HuH-7.5 (cell line): ENCODE measurements at places on chromosomes 7 and 10.

DNA sequence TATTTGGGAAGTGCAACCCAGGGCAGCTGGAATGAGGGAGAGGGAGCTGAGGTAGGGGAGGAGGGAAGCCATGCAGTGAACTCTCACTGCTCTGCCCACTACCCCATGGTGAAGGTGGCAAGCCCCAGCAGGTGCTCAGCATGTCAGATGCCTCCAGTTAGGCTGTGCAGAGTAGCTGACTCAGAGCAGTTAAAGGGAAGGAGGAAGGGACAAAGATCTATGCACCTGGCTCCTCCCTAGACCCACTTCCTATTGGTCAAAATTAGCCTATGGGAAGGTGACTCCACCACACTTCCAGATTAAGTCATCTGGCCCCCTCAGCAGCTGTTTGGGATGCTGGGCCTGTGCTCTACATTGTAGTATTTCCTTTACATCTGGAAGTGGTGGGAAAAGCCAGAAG lies 125.7 kb upstream of the MTPN start:
- DNase-seq, result no peak

- no peak for DNase-seq
Observed at GRCh38 chr7:36023033-36023560, 130.0 kb upstream of the EEPD1 start.

- no peak for DNase-seq
Observed at GRCh38 chr7:122166275-122166674, 22.2 kb upstream of the AASS start.

DNA sequence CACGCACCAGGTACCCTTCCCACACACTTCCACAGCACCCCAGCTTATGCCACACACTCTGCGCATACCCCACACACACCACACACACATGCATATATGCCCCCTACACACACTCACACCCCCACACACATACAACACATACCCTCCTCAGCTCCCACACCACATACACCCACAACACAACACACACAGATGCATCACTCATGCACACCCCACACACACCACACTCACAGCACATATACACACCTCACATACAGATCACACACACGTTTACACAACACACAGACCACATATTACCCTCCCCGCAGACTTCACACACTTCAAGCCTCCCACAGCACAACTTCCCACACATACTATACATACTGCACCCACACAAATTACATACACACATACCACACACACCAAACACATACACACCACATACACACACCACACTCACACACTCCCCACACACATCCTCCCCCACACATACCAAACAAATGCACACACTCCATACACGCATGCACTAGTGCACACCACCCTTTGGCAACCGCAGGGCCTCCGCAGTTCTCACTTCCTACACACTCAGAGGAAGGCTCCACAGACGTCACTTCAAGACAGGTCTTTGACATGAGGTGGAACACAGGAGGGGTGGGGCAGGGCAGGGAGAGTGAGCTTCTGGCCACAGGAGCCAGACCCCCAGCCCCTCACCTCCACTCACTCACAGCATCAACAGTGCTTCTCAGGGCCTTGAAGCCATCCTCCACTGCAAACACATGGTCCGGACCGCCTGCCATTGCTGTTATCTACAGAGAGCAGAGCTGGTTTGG lies 18.5 kb upstream of the ANTXRL start:
- no peak for DNase-seq

DNA sequence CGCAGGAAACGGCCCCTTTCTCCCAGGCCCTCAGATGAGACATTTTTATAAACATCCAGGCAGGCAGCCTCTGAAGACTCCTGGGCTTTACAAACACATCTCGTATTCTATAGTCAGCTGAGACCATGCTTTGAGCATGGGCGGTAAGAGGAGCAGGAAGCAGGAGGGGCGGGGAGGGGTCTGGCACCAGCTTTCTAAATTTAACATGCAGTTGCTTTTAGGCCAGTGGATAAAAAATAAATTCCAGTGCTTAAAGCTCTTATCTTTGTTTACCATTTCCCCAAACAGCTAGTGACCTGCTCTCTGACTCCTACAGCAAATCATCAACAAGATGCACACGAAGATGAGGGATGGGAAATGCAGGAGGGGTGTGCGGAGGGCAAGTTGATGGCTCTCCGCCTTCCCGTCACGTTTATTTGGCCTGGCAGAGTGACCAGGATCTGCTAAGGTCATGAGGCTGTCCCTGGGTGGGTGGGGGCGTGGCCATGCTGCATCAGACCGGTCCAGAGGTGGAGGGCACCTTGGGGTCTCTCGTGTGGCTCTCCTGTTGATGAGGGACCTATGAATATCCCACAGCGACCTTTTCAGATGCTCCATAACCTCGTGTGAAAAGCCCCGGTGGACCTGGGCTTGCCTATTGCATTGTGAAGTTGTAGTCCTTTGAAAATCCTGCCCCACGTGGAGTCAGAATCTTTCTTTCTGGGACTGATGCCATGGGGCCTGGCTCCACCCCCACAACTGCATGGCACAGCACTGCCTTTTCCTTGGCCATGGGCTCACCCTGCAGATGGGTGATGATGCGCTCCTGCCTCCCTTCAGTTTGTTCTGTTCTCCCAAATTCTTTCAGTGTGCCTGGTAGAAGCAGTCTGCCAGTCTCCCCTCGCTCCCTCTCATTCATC lies 67.5 kb downstream of the PARP12 start:
- DNase-seq, result no peak

DNA sequence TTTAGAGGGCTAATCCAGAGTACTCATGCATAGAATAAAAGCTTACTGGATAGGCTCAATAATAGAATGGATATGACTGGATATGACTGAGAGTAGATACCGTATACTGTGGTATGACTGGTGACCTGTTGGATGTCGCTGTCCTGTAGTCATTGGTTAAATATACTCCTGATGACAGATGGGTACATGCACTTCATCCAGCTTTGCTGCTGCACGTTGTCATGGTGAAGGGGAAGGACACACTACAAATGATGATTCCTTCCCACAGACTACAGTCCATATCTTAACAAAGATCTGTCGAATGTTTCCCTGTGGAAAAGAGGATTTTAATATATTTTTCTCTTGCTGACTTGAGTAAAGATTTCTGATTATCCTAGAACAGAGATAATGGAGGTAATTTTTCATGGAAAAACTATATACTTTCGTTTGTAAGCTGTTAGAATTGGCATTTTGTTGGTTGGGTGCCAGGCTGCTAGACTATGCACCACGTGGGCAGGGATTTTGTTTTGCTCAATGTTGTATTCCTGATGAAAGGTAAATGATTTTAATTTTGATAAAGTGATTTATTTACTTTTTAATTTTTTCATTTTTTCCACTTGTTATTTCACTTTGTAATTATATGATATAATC lies 97.3 kb downstream of the PPP1R9A start:
- DNase-seq, result no peak

DNA sequence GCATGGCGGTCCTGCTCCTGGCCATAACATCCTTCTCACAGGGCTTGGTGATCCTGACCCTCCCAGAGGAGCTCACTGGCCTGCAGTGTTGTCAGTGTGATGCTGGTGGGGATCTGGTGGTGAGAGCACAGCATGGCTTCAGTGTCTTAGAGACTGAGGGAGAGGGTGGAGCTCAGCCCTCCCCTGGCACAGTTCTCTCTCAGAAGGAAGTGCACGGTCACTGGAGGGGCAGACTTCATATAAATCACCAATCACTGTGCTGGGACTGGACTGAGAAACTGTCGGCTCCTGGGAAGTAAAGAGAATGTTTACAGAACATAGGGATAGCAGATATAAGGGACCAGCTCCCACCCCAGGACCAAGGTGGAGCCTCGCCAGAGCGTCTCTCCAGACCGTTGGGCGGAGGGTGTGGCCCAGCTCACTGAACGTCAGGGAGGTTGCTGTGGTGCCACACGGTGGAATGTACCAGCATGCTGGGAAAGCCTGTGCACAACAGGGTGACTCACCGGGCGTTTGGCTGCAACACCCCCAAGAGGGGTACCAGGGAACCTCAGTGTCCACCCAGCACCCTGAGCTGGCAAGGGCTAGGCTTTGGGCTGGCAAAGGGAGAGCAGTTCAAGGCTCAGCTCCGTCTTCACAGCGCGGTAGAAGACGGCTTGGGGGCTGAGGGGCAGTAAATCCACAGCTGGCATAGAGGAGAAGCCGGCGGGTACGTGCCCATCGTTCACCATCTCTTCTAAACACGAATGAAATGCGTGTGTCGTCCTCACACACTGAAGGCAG lies 8.8 kb upstream of the GET4 start:
- no peak for DNase-seq

- DNase-seq, result peak; percentile 44
Observed at GRCh38 chr7:47475880-47476227, 106.1 kb downstream of the TNS3 start.

DNA sequence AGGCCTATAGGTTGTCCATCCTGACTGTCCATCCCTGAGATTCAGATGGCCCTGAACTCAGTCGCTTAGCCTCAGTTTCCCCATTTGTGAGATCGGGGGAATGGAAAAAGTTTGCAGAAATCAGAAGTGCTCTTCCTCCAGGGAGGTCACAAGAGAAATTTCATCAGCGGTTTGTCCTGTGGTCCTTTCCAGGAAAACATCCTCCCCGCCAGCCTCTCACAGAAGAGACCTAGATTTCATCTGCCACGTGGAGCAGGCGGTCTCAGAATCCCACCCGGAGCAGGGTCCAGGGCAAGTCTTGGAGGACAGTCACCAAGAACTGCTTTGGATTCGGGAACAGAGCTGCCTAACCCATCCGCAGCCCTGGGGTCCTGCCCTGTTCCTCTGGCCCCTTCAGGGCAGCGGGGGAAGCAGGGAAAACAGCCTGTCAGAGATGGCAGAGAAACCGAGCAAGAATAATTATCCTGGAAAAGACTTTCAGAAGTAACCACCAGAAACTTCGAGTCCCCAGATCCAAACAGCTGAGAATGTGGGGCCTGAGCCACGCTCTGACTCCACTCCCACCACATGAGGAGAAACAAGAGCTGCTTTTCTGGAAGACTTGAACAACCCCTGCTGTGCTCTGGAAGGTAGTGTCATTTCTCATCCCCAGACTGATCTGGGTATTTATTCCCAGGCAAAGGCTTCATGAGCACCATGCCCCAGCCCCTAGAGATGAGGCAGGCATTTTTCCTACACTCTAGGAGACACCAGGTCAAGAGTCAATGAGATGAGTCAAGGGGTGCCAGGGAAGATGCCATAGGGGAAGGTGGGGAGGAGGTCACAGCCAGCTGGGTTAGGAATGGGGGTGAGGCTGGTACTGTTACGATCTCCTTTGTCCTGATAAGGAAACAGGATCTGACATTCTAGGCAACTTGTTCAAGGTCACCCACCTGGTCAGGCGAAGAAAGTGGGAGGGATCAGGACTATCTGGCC lies 1.1 kb upstream of the TNS3 start:
- no peak for DNase-seq

DNA sequence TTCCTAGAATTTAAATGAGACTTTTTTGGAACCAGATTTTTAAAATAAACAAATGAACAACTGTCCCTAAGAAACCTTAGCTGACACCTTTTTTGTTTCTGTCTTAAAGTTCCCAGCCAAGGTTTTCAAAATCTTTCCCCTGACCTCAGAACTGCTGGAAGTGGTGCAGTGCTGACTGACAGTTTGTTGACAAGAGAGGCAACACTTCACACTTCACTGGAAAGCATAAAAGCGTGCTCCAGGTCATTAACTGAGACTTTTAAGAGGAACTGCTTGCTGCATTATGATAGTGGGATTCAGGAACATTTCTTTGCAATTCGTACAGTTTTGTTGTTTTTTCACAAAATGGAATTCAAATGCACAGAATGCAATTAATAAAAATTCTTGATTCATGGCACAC lies 36.2 kb downstream of the SYPL1 start:
- DNase-seq, result no peak

DNA sequence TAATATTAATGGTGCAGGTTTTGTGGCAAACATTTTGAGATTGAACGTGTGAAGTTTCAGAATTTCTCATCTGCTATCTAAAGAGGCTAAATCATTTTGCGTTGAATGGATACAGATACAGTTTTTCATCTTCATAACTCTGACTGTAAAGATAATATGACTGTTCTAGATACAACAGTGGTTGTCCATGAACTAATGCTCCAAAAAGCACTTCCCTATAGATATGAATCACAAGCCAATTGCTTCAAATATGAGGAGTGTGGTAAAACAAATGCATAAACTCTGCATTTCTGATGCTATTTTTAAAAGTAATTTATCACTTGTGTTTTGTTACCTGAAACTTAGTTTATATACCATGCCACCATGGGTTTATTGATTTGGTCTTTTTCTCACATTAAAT lies 750.1 kb downstream of the MAGI2 start:
- no peak for DNase-seq

GRCh38 chr7:30743371-30744074 lies 8.4 kb upstream of the INMT start:
- peak; percentile 47 for DNase-seq

GRCh38 chr10:23694446-23694920 lies 255.6 kb downstream of the OTUD1 start:
- no peak for DNase-seq

GRCh38 chr10:31999070-31999660 lies 57.1 kb downstream of the KIF5B start:
- DNase-seq, result no peak

DNA sequence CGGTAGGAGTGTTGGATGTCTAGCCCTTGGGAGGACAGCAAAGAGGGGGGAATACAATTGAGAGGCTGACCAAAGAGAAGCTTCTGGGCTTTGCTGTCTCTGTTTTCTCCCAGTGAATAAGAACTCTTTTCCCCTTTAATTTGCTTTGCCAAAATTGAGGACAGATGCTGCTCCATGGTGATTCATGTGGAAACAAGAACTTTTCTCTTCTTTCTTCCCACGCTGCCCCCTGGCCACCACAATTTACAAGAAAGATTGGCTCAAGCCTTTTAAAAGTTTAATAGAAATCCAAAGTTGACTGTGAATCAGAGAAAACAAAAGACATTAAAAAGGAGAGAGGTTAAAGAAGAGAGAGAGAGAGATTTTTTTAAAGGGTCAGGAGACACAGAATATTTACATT lies 49.0 kb downstream of the PRR15 start:
- DNase-seq, result no peak

- DNase-seq, result no peak
Observed at GRCh38 chr7:100407285-100408180, 21.0 kb downstream of the ZCWPW1 start.

- no peak for DNase-seq
Observed at GRCh38 chr7:5225616-5226290, 35.7 kb downstream of the WIPI2 start.

DNA sequence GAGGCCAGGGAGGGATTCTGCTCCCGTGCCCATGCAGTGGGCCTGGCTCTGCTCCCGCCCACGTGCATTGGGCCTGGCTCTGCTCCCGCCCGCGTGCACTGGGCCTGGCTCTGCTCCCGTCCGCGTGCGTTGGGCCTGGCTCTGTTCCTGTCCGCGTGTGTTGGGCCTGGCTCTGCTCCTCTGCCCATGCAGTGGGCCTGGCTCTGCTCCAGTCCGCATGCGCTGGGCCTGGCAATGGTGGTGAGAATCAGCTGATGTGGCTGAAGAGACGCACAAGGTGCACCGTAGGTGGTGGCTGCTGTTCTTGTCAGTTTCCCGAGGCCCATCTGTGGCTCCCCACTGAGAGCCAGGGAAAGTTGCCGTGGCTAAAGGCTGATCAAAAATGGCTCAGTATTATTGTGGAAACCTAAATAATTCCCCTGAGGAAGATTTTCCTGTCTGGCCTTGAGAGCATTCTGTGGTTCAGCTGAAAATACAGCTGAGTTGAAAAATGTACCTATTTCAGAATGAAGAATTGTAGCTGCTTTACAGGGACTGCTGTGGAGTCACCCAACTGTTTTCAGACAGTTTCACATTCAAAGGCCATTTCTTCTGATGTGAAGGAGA lies 572.4 kb downstream of the GLRX3 start:
- no peak for DNase-seq
